ENCODE measurements at places on chromosomes 5 and 9.
A peak's percentile ranks its signal among the peaks of the same experiment; 100 is the strongest.

DNA sequence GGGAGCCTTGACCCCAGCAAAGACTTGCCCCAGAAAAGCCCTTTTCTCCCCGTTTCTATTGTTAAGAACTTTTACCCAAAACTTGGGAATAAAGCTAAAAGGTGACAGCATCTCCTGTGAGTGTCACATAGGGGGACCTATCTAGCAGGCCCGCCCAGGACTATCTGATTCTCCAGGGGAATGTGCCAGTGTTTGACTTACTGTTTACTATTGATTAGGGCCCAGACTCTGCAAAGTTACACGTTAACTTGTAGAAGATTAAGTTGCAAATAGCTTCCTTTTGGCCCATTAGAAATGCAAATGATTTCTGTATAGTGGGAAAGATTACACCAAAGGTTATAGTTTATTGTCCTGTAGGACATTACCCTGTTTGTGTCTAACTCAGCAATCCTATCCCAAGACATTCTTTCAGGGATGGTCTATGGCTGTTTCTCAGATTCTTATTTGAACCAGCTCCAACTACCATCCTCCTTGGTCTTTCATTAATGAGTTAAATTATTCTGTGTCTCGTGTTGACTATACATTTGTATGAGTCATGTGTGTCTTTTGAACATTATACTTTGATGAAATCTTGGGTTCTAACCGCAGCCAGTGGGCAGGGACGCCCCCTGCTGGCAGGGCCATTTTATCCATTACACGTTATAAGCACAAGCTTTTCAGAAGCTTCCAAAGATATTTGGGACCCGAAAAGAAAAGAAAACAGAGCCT lies 60.7 kb downstream of the HRH2 start:
- peak; percentile 1 for DNase-seq

DNA sequence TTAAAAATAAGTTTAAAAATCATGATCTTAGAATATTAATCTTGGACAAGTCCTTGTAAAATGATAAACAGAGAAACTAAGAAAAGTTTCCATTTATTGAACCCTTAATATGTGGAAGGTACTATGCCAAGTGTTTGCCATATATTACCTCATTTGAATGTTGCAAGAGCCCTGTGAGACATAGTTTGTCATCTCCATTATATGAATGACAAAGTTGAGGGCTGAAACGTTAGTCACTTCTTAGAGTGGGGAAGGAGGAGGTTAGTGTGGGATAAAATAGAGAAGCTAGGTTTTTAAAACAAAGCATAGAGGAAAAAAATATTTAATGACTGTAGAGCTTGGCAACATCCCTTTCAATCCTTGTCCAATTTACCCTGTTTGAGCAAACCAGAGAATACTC lies 2.0 kb downstream of the TNC start:
- DNase-seq, result no peak

GRCh38 chr5:1672396-1672795 lies 127.2 kb downstream of the MRPL36 start:
- no peak for DNase-seq

DNA sequence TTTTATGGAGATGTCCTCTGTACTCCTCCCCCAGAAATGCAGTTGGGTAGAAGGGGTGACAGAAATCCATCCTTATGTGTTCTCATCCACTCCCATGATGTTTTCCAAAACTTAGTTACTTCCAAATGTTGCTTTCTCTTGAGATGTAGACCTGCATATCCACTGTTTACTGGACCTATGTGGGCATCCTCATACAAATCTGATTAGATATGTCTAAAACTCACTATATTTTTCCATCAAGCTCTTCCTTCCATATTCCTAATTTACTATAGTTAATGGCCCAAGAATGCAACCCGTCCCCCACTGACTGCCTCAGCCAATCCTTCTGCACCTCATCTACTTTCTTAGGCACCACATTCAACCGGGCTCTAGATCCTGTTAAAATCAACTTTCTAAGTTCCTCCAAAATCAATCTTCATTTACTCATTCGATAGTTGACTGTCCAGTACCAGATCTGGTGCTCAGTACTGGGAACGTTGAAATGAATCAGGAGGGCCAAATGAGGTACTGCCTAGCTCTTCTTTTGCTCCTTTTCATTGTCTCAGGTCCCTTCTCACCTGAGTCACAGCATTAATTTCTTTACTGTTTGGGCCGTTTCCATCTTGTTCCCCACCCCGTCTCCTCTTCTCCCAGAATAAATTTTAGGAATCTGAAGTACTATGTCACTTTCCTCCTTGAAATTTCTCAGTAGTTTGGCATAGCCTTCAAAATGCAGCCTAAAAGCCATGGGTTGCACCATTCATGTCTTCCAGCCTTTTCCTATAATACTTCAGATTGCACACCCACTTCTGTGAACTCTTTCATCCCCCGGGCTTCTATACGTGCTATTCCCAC lies 7.9 kb downstream of the PLK2 start:
- no peak for DNase-seq

- no peak for DNase-seq
Measured at GRCh38 chr5:115842089-115842935, 577 bp downstream of the AP3S1 start.

GRCh38 chr9:83441390-83441789 lies 96.8 kb downstream of the FRMD3 start:
- DNase-seq, result no peak

DNA sequence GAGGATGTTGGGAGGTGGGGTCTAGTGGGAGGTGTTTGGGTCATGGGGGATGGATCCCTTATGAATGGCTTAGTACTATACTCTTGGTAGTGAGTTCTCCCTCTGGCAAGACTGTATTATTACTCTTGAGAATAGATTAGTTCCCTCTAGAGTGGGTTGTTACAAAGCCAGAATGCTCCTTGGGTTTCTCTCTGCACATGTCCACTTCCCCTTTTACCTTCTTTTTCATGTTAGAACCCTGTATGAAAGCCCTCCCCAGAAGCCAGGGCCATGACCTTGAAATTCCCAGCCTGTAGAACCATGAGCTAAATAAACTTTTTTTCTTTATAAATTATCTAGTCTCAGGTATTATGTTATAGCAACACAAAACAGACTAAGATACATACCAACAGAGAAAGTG lies 31.1 kb downstream of the SLC24A2 start:
- no peak for DNase-seq

- DNase-seq, result no peak
Measured at GRCh38 chr9:131927091-131927490, 152.6 kb downstream of the MED27 start.

GRCh38 chr9:105044518-105044917 lies 116.6 kb upstream of the ABCA1 start:
- no peak for DNase-seq

DNA sequence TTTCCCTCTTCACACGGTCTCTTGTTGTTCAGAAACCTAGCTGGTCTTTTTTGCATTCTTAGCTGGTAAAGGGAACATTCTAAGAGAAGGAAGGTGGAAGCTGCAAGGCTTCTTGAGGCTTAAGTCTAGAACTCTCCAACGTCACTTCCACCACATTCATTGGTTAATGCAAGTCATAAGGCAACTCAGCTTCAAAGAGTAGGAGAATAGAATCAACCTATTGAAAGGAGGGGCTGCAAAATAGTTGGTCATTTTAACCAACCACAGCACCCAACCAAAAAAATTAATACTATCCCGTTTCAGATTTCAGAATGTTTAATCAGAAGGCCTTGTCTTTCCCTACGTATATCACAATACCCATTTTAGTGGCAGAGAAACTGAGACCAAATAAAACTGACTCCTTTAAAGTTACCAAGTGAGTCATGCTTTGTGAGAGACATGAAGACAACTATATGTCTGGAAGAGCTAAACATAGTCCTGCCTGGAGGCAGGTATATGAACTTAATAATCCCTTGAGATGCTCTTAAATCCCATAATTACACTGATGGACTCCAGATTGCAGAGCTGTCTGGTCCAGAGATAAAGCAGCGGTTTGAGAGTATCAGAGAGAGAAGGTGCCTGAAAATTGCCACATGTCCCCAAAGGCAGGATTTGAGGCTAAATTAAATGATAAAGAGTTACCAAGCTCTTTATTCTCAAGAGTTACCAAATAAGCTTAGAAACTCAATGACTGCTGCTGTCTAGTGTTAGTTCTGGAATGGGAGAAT lies 14.4 kb downstream of the DOCK8 start:
- DNase-seq, result no peak

DNA sequence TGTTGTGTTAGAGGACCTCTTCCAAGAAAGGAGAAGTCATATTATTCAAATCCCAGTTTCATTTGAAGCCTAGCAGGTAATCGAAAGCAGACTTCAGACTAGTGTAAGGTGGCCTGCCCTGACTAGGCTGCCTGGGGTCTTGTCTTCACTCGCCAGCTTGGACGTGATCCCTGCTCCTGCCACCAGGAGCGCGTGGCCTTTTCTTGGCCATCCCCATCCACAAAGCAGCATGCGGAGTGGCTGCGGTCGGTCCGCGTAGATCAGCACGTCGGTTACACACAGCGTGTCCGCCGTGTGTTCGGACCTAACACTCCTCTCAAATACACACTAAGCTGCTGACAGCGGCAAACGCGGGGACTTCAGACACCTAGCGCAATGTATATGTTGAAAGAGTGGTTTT lies 37.3 kb downstream of the CFAP77 start:
- DNase-seq, result no peak

- DNase-seq, result no peak
Measured at GRCh38 chr5:168749391-168750100, 170.4 kb upstream of the PANK3 start.

DNA sequence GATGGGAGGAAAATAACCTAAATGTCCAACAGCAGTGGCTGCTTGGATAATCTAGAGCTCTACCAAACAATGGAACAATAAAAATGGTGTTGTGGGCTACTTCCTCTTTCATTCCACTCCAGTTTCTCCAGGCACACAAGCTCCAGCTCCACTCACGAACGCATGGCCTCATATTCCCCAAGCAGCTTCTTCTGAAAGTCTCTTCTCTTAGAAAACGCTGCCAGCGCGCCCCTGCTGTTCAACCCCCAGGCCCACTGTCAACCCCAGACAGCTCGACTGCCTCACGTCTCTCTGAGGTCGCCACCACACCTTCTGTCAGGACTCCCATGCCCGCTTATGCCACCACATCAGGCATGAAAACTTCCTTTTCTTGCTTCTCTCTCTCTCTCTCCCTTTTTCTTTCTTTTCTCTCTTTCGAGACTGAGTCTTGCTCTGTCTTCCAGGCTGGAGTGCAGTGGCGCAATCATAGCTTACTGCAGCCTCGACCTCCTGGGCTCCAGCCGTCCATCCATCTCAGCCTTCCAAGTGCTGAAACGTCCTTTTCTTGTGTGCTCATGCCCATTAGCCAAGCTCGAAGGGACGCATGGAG lies 16.2 kb downstream of the OR2V2 start:
- no peak for DNase-seq

GRCh38 chr5:1474866-1475543 lies 29.8 kb upstream of the SLC6A3 start:
- DNase-seq, result no peak

DNA sequence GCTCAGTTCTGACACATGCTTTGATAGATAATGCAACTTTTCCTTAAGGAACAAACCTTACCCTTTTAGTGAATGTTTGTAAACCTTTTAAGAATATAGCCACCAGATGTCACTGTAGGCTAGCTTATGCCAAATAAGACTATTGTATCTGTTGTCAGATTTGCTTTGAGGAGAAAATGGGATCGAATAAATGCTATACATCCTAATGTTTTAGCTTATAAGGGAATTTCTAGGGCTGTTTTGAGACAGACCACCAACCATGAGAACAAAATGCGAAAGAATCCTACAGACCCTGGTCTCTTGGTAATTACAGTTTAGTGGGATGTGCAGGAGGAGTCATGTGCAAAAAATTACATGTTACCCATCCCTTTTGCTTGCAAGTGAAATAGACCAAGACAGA lies 127.6 kb upstream of the NMUR2 start:
- peak; percentile 26 for DNase-seq

GRCh38 chr9:86519066-86519615 lies 164.9 kb upstream of the TUT7 start:
- no peak for DNase-seq

DNA sequence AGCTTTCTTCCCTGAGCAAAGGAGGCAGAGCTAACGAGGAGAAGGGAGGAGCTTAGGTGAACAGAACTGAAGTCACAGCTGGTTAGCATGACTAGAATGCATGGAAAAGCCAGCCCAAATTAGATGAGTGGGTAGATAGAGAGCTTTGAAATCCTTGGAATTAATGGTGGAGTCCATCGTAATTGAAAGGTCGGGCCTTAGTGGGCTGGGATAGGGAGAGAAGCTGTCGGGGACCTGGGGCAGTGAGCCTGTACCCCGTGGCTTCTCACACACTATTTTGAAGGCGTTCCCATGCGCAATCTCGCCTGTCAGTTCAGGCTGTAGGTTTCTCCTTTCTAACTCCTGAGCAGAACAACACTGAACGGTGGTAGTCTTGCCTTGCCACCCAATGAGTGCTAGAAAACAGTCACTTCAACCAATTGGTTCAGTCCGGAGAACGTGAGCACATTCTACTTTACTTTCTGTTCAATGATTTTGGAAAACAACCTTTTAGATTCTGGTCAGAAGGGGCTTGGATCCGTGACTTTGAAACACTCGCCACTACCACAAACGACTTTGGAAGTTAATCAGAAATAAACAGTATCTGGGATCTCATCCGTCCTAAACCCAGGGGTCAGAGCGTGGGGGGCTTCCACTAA lies 655 bp upstream of the RAI14 start:
- DNase-seq, result peak; percentile 8

GRCh38 chr9:89606624-89607311 lies 2.0 kb downstream of the GADD45G start:
- no peak for DNase-seq

DNA sequence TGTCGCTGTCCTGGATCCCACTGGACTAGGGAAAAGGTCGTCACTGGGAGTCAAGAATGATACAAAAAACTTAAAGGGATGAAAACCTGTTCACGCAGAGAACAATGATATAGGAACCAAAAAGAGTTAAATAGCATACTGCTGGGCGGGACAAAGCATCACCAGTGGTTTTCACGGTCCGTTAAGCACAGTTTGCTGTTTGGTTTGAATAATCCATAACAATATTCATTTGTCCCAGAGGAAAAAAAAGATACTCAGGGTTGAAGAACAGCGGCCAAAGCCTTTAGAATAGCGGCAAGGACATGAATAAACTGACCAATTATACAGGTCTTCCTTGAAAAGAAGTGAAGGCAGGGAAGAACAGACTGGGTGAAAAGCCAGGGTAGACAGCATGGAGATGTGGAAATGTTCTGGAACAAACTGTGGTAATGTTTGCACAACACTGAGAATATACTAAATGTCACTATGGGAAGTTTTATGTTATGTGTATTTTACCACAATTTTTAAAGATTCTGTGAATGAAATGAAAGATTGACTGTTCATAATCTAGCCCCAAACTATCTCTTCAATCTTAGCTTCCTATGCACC lies 60.8 kb downstream of the MTMR12 start:
- DNase-seq, result no peak

- no peak for DNase-seq
Measured at GRCh38 chr5:107558823-107559375, 111.8 kb downstream of the EFNA5 start.

All from NCI-H1105 (cell line).